Head of caudate nucleus (tissue), 42 donors: ENCODE measurements at places on chromosomes 3 and 15.

- DNase-seq: no peak
These were observed 43.4 kb upstream of the XCR1 start for GRCh38 chr3:46070595-46071093.

GRCh38 chr15:96331144-96331944 lies 844 bp downstream of the NR2F2 start:
- DNase-seq: no peak

DNA sequence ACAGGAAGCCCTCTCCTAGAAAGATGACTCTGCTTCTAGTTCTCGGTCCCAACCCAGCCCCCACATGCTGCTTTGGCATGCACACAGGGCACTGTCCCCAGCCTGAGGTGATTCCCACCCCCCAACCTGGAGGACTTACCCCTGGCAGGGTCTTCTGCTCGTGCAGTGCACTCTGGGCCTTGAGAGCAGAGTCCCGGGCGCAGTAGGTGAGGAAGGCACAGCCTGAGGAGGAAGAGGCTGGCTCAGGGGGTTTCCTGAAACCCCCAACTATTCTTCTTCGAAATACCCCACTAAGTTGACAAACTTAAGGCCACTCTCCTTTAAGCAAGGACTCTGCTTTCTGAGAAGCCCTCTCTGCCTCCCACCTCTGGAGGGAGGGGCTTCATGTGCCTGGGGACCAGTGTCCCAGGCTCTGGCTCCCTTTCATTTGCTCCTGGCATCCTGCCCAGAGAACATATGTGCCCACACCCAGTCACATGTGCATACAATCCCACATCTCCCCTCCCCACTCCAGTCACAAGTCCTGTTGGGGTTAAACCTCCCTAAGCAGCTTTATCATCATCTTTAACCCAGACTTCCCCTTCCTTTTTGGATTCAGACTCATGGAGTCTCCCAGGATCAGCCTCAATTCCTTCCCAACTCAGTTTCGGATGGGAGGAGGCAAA lies 4.1 kb downstream of the CELF6 start:
- no peak for DNase-seq

DNA sequence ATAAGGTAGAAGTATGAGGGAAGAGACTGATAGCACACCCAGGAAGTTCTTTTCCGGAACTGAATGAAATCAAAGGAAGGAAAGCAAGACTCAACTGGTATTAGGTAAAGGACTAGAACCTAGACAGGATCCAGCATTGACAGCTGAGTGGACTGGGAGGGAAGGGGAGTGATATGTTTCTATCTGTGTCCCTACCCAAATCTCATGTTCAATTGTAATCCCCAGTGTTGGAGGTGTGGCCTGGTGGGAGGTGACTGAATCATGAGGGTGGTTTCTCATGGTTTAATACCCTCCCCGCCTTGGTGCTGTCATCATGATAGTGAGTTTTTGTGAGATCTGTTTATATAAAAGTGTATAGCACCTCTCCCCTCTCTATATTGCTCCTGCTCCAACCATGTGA lies 415.9 kb upstream of the KCNMB2 start:
- no peak for DNase-seq

DNA sequence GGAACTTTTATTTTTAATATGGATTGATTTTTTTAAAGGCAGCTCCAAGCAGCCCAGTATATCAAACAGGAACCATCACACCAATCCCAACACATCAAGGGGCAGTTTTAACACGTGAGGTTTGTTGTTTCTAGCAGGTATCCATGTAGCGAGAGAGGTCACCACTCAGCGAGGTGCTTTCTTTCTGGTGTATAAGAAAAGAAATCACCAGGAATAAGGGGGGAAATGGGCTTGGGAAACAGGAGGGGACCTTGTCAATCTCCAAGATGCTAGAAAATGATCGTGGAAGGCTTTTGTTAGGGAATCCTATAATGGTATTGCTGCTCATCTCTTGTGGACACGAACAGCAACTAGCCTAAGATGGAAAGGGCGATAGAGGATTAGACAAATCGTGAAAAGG lies 402.9 kb upstream of the ATP11B start:
- no peak for DNase-seq

DNA sequence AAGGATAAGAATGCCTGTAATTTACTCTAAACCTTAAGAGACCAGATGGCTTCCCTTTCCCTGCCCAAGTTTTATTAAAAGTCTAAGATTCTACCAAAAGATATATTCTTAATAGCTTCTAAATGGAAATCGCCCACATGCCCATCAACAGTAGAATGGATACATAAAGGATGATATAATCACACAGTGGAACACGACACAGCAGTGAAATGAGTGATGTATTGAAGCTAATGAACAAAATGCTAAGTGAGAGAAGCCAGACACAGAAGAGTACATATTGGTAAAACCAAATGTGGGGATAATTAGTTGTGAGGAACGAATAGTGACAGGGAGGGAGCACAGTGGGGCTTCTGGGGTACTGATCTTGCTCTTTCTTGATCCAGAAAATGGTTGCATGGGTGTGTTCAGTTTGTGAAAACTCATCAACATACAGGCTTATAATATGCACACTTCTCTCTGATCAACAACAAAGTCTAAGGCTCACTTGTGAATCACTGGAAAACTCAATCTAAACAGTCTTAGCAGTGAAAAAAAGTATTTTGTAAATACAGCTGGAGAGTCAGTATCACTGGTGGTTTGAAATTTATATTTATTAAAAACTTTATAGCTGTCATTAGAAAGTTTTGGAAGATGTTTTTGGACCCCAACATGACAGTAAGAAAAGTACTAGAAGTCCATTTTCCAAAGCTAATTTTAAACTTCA lies 170.7 kb upstream of the FAM3D start:
- no peak for DNase-seq

- DNase-seq: no peak
These were observed 138.4 kb downstream of the PLCL2 start for GRCh38 chr3:17023006-17023664.

DNA sequence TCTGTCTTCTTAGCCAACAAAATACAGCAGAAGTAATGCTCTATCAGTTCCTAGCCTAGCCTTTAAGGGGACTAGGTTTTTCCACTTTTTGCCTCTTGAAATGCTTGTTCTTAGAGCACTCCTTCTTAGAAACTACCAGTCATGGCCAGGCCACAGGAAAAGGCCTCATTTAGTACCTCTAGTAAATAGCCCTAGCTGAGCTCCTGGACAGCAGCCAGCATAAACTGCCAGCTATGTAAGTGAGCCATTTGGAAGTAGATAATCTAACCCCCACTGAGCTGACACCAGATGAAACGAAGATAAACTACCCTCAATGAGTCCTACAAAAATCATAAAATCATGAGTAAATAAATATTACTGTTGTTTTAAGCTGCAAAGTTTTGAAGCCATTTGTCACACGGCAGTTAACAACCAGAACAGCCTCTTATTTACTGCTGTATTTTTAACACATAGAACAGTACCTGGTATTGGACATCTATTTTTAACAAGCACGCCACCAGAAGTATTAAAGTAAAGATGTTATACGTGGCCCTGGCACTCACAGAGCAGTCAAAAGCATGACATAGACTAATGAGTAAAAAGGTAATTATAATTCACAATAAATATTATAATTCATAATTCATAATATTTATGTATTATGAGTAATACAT lies 12.0 kb downstream of the TBC1D5 start:
- no peak for DNase-seq

DNA sequence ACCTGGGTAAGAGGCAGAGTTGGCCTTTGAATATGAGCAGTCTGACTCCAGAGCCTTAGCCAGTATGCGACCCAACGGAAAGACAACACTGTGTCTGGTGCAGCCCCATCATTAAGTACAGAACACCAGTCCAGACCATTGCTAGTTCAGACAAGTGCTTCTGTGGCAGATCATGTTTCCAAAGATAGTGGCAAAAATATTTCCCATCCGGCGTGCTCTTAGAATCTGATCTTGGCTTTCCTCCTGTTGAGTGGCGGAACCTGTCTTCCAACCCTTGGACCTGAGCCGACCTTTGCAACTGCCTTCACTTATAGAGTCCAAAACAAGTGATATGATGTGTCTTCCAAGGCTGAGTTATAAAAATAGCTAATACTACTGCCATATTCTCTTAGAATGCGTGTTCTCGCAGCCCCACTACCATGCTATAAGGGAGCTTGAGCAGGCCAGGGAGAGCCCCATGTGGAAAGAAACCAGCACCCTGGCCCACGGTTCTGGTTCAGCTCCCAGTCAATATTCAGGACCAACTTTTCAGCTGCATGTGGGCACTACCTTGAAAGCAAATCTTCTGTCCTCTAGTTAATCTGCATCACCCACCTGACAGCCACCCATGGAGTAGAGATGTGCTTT lies 322.4 kb upstream of the SLCO3A1 start:
- DNase-seq: no peak

DNA sequence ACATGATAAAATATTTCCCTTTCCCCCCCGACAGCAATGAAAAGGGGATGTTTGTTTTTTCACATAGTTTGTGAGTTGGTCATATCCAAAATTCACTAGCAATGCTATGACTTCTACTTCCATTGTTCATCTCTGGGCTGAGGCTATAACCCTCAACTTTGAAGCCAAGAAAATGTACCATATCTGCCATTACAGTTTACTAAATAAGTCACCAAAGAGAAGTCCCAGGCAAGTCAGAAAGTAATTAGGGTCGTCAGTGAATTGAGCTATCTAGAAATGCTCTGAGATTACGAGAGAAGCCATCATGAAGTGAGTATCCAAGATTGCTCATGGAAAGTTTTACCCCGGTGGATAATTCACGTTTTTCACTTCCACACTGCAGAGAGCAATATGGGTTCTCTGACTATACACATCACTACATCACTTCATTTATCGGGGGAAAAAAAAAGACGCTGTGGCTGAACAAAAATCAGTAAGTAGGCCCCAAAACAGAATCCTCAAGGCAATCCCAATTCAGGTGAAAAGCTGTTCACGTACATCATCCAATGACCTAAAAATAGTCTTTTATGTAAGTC lies 1.4 kb downstream of the PEAK1 start:
- DNase-seq: no peak

DNA sequence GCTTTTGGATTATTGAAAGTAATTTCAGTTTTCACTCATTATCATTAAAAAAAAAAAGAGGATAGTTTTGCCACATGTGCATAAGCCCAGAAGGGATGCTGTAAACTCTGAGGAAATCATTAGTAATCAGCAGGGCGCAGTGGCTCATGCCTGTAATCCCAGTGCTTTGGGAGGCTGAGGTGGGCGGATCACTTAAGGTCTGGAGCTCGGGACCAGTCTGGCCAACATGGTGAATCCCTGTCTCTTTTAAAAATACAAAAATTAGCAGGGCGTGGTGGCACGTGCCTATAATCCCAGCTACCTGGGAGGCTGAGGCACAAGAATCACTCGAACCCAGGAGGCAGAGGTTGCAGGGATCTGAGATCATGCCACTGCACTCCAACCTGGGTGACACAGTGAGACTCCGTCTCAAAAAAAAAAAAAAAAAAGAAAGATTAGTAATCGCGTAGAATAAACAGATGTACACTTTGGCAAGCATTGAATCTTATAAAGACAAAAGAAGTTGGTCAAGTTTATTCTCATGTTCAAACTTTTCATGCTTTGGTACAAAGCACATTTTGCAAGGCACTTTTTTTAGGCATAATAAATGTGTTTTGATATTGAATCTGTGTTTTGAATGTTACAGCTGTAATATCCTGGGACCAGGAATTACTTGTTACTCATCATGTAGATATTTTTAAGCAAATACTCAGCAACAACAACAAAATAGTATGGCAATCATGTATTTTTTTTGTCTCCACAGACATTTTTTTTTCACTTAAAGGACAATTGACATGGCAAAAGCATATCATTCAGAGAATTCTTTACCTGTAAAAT lies 93.2 kb upstream of the AGTR1 start:
- no peak for DNase-seq

DNA sequence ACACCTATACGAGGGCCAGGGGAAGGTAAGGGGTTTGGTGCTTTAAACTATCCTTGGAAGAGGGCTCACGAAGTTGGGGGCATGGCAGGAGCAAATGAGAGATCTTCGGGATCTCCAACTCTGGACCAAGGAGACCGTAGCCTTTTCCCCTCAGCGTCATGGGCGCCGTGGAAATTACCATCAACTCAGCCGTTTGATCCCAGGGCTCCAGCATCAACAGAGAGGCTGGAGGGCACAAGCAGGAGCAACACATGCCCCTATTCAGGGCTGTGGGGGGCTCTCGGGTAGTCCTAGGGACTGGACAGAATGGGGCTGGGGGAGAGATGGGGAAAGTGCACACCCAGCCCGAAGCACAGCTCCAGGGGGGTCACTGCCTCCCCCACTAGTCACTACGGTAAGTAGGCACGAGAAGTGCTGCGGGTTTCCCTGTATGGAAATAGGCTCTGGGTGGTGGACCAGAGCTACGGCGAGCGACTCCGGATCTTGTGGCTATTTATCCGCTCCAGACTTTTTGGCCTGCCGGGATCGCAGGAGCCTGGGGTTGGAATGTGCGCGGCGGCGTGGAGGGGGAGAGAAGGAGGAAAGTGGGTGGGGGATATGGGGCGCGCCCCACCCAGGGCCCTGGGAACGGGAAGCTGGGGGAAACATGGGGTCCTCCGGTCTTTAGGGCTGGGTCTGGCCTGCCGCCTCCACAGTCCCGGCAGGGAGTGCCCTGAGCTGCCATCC lies 539 bp upstream of the LAMB2 start:
- DNase-seq: peak; percentile 70

DNA sequence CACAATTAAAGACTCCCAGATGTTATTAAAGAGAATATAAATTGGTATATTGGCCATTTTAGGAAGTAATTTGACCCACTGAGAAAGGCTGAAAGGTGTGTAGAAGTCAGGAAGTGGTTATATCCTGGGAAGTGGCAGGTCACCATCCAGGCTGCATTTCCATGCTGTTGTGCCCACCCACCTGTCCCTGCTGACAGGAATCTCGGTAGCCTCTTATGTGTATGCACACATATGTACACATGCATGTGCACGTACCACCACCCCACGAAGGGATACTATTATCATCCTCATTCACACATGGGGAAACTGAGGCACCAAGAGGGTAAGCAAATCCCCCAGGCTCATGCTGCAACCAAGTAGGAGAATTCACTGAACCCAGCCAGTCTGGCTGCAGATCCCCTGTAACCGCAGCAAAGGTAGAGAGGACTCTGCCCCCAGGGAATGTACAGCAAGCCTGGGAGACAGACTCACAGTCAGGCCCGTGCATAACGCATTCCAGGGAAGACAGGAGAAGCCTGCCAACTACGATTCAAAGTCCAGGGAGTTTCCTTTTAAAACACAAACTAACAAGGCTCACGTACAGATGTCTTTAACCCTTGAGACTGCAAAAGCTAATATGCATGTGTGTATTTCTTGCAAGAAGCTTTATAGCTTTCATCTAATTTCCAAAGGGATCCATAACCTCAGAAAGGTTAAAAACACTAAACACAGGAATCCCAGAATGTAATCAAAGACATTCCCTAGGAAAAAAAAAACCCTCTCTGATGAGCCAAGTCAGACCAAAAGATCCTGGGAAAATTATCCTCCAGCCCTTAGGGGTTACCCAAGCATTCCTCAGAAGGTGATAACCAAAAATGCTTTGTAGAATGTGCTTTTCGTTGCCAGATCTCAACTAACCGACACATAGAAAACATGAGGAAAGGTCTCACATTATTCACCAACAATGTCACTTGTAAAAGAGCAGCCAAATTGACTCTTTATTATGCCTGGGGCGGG lies 129.6 kb downstream of the ADAMTS17 start:
- DNase-seq: no peak
